GM13977 (cell line): ENCODE measurements at places on chromosomes 6 and 20.
A peak's percentile ranks its signal among the peaks of the same experiment; 100 is the strongest.

GRCh38 chr6:44489910-44490604, 102.6 kb downstream of the CDC5L start:
- DNase-seq = no peak

DNA sequence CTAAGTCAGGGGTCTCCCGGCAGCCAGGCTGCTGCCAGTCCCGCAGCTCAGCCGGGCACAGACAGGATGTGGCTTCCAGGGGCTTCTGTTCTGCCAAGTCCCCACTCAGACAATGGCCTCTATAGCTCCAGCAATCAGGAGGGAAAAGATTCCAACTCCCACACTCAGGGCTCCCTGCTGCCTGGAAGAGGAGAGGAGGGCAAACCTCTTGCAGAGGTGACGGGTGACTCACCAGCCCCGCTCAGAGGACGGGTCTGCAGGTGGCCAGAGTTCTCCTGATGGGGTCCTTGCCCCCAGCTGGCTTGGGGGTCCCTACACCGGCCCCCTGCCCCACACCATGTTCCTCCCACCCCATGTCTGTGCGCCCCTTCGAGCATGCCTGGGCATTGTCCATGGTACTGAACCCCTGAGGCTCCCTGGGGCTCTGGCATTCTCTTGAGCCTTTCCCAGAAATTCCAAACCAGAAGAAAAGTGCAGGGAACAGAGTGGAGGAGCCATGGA, 32.6 kb downstream of the NTSR1 start:
- no peak for DNase-seq

GRCh38 chr6:3747100-3747737, 4.3 kb downstream of the PXDC1 start:
- DNase-seq = no peak

DNA sequence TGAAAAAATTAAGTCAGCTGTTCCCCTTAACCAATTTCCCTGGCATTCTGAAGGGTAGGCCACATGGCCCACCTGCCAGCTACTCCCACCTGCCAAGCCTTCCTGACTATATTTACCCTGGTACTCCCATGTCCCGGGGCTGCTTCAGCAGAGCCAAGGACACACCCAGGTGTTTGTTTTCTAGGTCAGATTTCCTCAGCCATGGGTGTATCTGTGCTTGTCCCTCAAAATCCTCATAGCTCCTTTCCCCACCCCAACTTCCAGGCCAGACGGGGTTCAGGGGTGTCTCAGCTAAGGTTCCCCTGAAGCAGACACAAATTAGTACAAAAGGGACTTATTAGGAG, 139.4 kb upstream of the CDYL start:
- DNase-seq = no peak

DNA sequence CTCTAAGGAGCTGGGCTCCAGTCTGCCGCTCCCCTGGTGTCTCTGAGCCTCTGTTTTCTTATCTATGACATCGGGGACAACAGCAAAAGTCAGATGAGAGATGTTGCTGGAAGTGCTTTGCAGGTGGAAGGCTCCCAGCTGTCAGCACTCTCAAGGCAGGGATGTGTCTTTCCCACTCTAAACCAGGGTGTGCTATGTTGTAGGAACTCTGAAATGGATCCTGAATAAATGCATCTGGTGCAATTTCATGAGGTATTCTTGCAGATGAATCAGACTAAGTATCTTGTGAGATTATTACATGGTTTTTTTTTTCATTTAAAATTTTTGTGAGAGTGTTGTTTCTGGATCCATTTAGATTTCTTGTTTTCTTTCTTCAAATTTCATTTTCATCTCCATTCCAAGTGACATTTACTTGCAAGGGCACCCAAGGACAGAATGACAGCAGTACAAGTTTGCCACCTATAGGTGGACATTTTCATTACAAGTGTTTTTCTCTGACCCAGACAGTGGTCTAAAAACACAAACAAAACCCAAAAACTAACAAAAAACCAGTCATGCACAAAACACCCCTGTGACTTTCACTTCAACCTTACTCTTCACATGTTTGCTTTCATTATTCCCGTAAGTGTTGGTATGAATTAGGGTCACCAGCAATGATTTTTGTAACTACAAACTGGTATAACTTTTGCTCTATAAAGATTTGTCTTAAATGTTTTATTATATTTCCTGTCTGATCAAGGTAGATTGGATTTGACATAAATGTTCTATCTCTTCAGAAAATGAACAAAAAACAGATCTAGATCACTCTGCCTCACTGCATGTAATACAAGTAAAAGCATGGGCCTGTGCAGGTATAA, 14.7 kb upstream of the SIM1 start:
- no peak for DNase-seq

GRCh38 chr6:152978058-152978457, 4.8 kb downstream of the FBXO5 start:
- no peak for DNase-seq

DNA sequence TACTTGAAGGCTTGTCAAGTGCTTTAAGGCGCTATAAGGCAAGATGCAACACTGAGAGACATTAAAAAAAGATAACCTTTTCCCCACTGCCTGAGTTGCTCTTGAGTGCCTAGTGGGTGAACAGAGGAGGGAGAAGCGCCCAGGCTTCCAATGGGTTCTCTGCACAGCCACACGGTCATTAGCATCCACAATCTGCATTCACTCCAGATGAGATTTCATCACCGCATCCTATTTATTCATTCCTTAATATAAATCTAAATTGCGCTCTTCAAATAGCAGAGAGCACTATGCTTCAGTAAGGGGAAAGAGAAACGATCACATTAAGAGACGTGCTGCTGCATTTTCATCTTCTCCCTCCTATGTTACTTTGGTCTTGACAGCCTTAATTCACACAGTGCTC, 219.2 kb downstream of the ATXN1 start:
- DNase-seq = no peak

DNA sequence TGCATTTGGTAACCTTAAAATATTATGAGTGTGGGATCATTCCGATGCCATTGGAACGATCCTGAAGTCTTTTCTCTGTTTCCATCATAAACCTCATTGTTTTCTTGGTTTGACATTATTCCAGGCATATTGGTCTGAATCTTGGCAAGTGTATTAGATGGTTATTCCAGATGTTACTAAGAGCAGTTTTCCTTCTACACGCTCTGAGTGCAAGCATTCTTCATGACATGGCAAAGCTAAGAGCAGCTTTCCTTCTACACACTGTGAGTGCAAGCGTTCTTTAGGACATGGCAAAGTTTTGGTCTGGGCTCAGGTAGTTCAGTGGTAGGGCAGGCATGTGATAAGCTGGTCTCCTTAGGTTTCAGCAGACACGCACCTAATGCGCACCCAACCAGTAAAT, 53.0 kb downstream of the SMOC2 start:
- DNase-seq = no peak

DNA sequence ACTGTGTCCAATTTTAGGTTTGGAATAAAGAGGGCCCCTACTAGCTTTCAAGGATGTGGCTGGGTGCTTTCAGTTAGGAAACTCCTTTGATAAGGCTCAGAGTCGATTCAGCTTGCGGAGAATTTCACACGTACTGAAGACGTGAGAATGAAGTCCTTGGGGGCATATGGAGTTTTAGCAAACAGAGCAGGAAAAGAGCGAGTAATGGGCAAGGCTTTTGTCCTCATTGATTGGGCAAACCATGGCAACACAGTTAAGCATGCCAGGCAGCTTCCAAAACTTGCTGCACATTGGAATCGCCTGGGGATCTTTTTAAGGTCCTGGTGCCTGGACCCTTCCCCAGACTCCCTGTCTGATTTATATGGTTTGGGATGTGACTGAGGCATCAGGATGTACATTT, 29.2 kb downstream of the ISM1 start:
- no peak for DNase-seq

GRCh38 chr6:11044712-11045167, 635 bp upstream of the ELOVL2 start:
- DNase-seq = no peak

DNA sequence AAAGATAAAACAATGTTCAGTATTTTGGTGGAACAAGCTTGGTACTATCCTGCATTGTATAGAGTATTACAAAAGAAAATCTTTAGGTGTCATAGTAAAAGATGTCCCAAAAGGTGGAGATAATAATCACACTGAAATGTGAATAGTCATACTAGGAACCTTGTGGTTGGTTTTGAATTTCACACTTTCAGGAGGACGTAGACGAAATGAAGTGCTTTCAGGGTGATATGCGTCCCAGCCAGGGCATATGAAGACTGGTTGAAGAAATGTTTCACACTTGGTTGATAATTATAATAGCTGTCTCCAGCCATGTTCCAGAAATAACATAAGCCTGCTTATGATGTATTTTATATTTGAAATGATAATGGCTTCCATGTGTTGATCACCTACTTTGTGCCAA, 60.4 kb downstream of the SCAND1 start:
- DNase-seq = peak; percentile 52

DNA sequence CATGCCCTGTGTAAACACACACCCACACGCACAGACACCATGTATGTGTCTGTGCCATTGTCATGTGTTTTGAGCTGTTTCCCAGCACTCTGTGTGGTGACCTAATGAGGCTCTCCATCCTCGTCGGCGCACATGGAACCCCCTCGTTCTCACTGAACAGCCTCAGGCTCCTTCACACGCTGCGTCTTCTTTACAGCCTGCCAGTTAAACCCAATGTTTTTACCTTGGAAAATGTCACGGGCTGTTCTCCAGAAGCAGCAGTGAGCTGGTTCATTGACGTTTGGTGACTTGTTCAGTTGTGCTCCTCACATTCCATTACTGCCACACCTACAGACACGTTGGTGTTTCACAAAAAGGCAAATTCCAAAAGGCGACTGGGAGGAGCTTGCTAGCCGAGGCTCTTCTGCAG, 201.0 kb upstream of the FOXQ1 start:
- no peak for DNase-seq

- DNase-seq = no peak
Observed at GRCh38 chr6:41451515-41452163, 94.5 kb upstream of the FOXP4 start.

DNA sequence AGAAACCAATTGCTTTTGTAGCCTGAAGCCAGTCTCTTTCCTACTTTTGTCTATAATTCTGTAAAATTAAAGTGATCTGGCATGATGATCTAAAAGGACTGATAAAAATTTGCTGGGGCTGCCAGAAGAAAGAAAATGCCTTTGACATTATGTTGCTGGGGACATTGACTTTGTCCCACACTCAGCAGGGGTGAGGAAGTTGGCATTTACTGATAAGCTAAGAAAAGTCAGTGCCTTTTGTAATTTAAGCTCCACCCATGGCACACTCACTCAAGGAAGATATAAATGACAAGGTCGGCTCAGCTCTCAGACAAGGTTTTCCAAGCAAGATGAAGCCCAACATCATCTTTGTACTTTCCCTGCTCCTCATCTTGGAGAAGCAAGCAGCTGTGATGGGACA, at the start of gene SEMG1:
Gene SEMG1 (plus strand): TSS at position 309 of the 400 bp plus-strand sequence. CDS start 21 bp downstream, at position 330.
- DNase-seq = no peak

GRCh38 chr6:44311304-44311703, 1.8 kb downstream of the AARS2 start:
- no peak for DNase-seq
